ENCODE measurements at places on chromosomes 4 and X.

DNA sequence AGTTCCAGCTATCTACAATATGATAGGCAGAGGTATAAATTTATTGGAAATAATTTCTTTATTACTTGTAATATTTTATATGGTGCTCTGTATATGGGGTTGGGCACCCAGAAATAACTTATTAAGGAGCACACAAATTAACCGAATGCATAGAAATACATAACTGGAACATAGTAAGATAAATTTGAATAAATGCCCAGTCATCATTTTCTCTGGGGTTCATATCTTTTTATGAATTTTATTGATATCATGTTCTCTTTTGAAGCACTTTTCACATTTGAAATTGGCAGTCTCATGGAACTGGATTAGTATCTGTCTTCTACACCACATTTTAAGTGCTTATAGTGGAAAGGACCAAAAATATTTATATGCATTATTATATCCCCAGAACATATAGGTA is 122.0 kb downstream of the PCDH7 start:
- no peak for DNase-seq

- DNase-seq, result no peak
Observed at GRCh38 chr4:16386711-16387320, 160.5 kb upstream of the TAPT1 start.

- no peak for DNase-seq
Observed at GRCh38 chrX:6052111-6052745, 176.4 kb downstream of the NLGN4X start.

DNA sequence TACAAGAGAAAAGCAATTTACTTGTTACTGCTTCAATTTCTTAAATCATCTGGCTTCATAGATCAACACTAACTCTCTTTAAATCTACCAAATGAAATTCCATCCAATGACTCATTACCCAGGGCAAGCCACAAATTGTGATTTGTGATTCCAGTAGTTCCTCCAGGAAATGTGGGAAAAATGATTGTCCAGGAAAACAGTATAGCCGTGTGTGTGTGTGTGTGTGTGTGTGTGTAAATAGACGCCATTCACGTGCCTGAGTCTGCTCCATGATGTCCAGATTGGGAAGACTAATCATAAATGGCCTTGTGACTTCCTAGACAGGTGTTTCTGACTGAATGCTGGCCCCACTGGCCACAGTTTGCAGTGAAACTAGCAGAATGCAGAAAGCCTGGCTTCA is 121.3 kb downstream of the HS6ST2 start:
- no peak for DNase-seq

- no peak for DNase-seq
Observed at GRCh38 chrX:97685753-97686152, 802.0 kb downstream of the RPA4 start.

GRCh38 chr4:181908168-181908567 is 335.0 kb upstream of the TENM3 start:
- DNase-seq, result no peak

DNA sequence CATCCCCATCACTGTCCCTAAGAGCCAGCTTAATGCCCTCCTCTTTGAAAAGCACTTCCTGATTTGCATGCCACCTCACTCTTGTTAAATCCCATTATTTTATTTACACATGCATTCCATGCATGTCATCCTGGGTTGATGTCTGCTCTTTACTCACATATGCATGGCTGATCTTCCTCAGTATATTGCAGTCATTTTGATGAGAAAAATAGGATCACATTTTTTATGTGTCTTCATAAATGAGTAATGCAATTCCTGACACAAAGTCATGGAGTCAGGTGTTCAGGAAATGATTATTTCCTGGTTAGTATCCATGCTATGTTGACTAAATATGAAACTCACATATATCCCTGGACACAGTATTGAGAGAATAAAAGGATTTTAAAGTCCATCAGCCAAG is 204.7 kb downstream of the SLIT2 start:
- no peak for DNase-seq

- no peak for DNase-seq
Observed at GRCh38 chr4:87982036-87982435, 6.5 kb downstream of the SPP1 start.

GRCh38 chr4:154807042-154807630 is 26.1 kb downstream of the RBM46 start:
- no peak for DNase-seq

Data from stimulated activated CD4-positive, alpha-beta T cell treated with anti-CD3 and anti-CD28 coated beads, Interleukin-4, amount 100 ng/mL, for 48 hours (primary cell).